ENCODE measurements at places on chromosomes 11 and 22. TPM values are rescaled to one million over a fixed set of nuclear protein-coding genes. Genes with fewer than 3 reads are reported as not detected.

DNA sequence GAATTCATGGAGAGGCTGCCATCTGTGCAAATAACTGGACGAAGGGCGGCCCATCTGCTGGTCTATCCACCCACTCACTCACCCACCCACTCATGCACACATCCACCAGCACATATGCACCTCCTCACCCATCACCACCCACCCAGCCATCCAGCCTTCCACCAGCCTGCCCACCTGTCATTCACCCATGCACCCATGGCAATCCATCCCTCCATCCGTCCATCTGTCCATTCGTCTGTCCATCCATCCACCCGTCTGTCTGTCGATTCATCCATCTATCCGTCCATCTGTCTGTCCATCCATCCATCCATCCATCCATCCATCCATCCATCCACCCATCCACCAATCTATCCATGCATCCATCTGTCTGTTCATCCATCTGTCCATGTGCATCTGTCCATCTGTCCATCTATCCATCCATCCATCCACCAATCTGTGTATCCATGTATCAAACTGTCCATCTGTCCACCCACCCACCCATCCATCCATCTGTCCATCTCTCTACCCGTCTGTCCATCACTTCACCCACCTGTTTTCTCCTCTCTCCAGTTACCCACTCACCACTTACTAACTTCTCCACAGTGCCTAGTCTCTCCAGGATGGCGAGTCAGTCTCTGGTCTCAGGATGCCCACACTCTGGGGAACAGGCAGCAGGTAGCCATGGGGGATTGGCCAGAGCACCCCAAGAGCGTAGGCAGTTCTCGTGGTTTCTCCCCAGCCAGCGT lies 8.9 kb downstream of the TRPM5 start:
- peak; percentile 40 for DNase-seq

- no peak for DNase-seq
Observed at GRCh38 chr22:30892286-30892685, 76.3 kb downstream of the MORC2 start.

DNA sequence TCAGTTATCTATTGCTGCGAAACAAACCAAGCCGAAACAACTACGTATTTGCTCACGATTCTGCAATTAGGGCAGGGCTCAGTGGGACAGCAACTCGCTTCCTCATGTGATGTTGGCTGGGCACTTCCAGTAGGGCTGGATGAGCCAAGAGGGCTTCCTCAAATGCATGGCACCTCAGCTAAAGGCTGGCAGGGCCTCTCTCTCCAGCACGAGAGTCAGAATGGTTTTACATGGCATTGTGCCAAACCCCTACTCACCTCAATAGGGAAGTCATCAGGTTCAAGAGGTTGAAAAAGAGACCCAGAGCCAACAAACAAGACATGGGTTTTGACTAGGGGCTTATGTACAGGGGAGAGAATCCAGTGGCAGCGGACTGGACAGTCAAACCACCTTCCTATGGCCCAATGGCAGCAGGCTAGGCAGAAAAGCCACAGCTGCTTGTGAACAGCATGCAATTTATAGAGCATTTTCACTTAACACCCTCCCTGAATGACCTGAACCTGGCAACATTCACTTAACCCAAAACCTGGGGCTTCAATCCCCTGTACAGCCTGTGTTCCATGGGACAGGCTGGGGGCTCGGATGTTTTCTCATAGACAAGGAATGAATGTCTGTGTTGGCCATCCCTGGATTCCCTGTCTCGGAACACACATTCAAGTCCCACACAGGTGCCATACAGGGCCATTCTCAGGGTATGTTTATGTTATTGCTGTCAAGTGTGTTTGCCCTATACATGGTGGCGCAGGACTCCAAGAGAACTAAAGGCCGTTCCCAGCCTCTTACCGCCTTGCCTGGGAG lies 154.2 kb upstream of the NAV2 start:
- no peak for DNase-seq

DNA sequence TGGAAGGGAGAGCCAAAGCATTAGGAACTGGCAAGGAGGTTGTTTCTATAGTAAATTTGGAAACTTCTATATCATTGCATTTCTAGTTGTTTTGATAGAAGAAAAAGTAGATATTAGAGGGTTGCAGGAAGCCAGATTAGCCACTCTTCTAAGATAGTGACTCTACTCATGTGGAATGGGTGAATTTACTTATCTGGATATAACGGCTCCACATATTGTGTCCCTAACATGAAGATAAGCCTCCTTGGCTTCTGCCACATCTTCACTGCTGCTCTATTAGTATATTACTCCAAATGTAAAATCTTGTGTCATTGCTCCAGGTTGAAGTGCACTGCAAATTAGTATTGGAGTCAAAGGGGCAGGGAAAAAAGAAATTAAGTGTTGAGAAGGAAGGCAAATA lies 283.3 kb downstream of the CASP12 start:
- DNase-seq: no peak

TP53AIP1 gene
- not detected for total RNA-seq

- DNase-seq: no peak
Observed at GRCh38 chr11:10930224-10930971, 72.5 kb upstream of the ZBED5 start.

- no peak for DNase-seq
Observed at GRCh38 chr11:12817681-12818332, 143.6 kb downstream of the TEAD1 start.

GRCh38 chr22:48494968-48495750 lies 1332.5 kb downstream of the BRD1 start:
- peak; percentile 55 for DNase-seq

GRCh38 chr11:91904792-91905785 lies 319.5 kb upstream of the FAT3 start:
- DNase-seq: no peak

DNA sequence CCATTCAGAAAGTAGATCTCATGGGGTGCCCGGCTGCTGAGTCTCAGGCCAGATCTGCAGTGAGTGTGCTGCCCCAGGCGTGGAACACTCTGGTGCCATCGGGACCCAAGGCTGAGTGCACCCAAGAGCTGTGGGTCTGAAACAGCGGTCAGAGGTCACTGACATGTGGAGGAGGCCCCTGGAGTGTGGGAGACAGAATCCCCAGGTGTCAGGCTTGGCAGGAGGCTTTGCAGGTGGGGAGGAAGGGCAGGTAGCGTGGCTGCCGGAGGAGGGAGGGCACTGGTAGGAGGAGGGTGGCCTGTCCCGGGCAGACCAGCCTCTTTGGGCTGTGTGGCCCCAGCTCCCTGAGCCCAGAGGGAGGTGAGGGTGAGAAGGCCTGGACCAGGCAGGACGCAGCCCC lies 31.7 kb upstream of the KRTAP5-6 start:
- DNase-seq: no peak

SLC22A25 gene
- total RNA-seq: not detected

PTS gene
- total RNA-seq: 36.2 TPM

- no peak for DNase-seq
Observed at GRCh38 chr11:102117472-102118113, 7.3 kb downstream of the YAP1 start.

ABTB2 gene
- 30.3 TPM for total RNA-seq

AMOTL1 gene
- 5.7 TPM for total RNA-seq

GRCh38 chr11:18578975-18579598 lies 9.4 kb downstream of the UEVLD start:
- no peak for DNase-seq

DNA sequence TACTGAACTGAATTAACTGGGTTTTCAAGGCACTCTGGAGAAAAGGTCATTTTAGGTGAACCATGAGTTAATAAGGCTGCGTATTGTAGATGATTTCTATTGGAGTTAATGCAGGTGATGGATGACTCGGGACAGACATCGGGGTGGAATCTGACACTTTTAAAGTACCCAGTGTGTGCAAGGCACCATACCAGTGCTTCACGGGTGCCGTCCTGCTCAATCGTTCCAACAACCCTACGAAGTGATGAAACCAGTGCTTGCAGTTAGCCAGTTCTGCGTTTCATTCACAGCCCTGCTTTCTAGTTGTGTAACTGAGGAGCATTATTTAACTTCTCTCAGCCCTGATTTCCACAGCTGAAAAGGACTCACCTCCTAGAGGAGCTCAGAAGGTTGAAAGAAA lies 216.5 kb downstream of the BARX2 start:
- DNase-seq: no peak

GAB4 gene
- total RNA-seq: not detected

DNA sequence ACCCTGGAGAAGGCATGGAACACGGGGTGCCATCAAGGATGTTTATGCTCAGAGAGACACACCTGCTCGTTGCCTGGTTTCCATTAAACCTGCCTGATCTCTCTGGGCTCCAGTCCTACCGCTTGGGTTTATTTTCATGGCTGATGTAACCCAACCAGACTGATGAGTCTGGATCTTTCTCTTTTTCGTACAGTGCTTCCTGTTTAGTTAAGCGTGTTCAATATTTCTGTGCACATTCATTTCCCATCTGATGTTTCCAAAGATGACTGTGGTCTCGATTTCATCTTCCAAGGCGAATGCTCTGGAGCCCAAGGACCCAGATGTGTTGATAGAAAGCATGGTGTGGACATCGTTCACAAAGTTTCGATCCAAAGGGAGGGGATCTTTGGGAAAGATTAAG lies 84.3 kb downstream of the SNX19 start:
- no peak for DNase-seq

- DNase-seq: no peak
Observed at GRCh38 chr22:48396785-48397530, 1430.7 kb downstream of the BRD1 start.

DNA sequence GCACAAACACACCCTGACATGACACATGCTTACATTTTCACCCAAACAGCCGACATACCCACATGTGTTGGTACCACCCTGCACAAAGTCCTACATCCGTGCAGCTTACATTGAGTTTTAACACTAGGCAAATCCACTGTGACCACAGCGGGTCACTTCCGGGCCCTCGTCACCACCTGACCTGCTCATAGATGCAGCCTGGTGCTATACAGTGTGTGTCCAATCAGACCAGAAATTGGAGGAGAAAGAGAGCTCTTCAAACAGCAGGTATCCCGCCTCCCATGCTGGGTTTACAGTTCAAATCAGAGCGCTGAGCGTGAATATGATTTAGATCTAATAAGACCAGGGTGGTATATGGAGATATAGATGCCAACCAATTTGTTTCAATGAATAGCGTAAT lies 35.4 kb downstream of the PHF21B start:
- no peak for DNase-seq

- DNase-seq: no peak
Observed at GRCh38 chr11:1759151-1759850, 4.4 kb downstream of the CTSD start.

SELENOH gene
- 178 TPM for total RNA-seq

DNA sequence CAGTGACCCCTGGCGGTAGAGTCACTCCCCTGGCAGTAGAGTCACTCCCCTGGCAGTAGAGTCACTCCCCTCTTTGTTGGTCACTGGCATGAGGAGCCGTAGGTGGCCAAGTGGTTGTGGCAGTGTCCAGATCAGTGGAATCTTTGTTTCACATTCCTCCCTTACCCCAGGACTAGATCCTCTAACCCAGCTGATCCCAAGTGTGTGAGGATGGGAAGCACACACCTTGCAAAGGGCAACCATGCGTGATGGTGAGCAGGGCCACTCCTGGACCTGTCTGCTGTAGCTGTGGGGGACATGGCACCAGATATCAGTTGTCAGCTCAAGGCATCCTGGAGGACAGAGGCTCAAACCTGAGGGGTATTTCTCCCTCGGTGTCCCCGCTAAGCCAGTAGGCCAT lies 37.8 kb downstream of the OSBP2 start:
- no peak for DNase-seq

- no peak for DNase-seq
Observed at GRCh38 chr11:2173761-2174160, 2.1 kb upstream of the TH start.

- no peak for DNase-seq
Observed at GRCh38 chr11:2758751-2759150, 59.0 kb upstream of the KCNQ1OT1 start.

DNA sequence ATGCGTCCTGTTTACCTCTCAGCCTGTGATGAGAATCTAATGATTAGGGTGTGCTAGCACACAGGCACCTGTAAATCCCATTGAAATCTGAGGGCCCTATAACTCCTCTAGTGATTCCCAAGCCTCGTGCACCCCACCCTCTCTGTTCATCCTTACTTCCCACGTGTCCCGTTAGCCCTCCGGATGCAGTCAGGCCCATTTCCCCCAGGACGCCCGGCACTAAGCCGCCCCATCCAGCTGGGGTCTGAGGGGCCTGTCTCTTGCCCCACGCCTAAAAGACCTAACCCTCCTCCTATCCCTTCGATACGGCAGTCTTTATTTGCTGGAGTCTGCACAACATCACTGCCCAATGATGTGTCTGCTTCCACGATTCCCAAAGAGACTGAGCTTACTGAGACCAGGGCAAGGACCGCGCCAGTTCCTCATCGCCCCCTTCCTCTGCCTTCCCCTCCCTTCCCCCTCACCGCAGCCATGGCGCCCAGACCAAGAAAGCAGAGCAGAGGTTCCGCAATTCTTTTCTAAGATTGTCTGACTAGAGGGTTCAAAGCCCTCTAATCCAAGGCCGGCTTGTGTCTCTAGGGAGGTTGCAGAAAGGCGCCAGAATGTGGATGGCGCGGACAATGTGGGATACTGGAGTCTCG lies 1.1 kb upstream of the FADS2 start:
- no peak for DNase-seq

GRCh38 chr11:13242564-13242963 lies 35.0 kb upstream of the BMAL1 start:
- DNase-seq: no peak

DNA sequence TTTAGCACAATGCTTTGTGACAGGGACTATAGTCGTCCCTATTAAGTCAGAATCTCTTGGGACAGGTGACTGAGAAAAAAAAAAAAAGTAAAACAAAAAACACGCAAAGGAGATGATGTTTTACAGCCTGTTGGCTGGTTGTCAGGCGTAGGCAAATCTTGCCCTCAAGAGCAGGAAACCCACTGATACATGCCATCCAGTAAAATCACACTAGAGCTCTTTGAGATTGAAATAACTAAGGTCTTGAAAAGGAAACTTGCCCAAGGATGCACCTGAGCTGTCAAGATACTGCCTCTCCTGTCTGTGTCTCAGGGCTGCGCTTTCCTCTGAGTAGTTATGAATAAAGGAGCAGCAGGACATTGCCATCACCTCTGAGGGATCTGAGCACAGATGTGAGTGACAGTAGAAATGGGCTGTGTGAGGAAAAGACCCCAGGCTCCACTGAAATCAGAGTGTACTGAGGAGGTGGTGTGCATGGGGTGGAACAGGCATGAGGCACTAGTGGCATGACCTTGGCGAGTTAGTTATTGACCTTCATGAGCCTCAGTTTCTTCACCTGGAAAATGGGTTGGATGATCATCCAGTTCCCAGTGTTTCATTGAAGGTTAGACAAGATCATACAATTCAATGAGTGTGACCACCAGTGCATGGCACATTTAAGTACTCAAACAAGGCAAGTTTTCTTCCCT lies 23.3 kb downstream of the MICAL2 start:
- no peak for DNase-seq

DDX25 gene
- total RNA-seq: not detected

DNA sequence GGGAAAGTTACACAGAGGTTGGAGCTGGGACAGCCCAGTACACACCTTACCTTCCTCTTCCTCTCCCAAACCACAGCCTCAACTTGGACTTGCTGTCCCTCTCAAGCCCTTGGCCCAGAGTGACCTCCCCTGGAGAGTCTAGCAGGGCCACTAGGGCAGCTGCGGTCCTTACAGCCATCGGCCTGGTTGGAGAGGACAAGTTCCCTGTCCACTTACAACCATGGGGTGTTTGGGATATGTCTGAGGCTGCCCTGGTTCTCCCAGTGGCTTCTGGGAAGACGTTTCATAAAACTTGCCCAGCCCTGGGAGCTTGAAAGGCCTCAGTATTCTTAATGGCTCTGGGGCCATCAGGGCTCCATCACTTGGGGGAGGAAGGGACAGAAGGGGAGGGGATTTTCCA lies 13.1 kb upstream of the DGKZ start:
- no peak for DNase-seq

FJX1 gene
- 1.8 TPM for total RNA-seq

- no peak for DNase-seq
Observed at GRCh38 chr11:1391165-1392075, 1.7 kb downstream of the BRSK2 start.

TRIM51 gene
- 2.2 TPM for total RNA-seq

IL10RA gene
- 83.6 TPM for total RNA-seq
